Esophagus mucosa (tissue), 1 donor: ENCODE measurements at places on chromosomes 2 and 18.

GRCh38 chr2:159755788-159756187, 42.2 kb downstream of the CD302 start:
- peak; percentile 98 for ATAC-seq

DNA sequence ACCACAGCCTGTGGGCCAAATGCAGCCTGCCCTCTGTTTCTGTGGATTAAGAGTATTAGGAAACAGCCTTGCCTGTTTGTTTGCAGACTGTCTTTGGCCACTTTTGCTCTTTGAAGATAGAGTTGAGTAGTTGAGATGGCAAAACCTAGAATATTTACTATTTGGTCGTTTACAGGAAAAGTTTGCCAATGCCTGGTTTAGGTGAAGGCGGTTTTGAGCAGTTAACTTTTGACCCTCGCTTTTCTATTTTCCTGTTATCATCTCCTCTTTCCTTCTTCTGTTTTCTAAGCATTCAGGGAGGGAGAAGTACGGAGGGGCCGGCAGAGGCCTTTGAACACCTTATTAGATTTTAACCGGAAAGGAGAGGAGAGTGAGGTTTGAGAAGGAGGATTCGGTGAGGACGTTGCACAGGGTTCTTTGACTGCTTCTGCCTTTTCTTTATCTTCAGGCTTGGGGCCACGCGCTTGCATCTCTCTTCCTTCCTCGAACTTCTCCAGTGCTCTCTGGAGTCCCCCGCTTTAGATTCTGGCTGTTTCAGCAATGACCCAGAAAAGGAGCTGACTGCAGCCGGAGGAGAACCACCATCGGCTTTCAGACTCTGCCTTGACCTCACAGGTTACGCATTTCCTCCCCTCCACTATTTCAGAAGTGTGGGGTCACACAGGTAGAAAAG, 39.2 kb downstream of the IL1R2 start:
- no peak for ATAC-seq

DNA sequence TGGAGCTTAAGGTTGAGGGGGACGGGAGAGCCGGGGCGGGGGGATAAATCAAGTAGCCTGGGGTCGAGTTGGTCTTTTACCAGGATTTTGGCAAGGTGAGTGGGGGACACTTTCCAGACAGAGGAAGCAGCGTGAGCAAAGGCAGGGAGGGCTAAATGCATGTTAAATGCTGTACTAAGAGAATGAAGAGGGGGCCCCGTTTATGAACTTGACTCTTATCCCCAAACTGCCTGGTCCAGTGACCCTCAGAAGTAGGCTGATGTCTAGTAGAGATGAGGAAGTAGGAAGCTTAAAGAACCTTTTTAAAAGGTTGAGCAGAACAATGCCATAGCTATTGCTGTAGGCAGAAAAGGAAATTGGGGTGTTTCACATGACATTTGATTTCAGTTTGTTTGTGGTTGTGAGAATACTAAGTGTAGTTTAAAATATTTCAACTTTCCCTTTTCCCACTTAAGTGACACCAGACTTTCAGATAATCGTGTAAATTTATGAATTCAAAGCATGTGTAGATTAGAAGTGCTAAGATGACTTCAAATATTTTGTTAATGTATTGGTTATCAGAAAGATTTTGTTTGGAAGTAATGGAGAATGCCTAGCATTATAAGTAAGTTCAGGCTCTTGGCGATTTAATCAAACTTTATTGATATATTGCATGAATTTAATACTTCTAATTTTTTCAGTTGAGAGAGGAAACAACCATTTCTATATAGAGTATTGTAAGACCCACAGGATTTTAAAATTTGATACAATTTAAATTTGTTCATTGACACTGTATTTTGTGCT, 1.8 kb downstream of the REL start:
- ATAC-seq, result no peak

DNA sequence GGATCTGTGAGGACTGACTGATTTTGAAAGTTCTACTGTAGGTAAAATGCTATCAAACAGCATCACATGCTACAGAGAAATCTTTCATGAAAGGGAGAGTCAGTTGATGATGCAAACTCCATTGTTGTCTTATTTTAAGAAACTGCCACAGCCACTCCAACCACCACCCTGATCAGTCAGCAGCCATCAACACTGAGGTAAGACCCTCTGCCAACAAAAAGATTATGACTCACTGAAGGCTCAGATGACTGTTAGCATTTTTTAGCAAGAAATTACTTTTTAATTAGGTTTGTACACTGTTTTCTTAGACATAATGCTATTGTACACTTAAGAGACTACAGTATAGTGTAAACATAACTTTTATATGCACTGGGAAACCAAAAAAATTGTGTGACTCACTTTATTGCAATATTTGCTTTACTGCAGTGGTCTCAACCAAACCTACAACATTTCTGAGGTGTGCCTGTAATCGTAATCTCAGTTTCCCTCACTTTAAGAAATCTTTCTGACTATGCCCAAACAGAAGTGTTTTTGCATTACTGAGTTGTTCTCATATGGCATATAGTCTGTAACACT, 42.8 kb downstream of the METTL8 start:
- ATAC-seq, result no peak

GRCh38 chr2:219430633-219431615, 3.7 kb upstream of the SPEG start:
- peak; percentile 41 for ATAC-seq

- no peak for ATAC-seq
Observed at GRCh38 chr2:42317945-42318344, 43.1 kb downstream of the COX7A2L start.

DNA sequence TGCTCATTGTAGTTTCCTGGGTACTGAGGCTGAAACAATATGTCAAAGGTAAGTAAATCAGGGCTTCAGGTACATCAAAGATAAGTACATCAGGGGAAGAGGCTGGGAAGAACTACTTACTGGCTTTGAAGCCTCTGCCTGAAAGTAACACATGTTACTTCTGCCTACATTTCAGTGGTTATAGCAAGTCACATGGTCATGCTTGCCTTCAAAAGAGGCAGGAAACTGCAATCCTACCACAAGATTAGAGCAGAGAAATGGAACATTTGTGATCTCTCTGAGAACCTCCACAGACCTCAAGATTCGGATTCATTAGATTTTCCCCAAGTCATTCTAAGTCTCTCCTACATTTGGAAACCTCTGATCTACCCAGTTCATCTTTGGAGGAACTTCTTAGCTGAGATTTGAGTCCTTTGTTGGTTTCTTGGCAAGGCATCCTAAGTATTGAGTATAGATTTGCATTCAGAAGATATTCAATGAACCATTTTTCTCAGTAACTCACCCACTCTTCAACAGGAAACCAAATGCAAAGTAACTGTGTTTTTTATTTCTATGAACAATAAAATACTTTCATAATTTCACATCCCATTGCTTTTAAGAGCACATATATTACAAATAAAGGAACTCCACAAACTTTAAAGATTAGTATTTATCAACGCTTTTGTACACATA, 48.5 kb upstream of the CCDC195 start:
- ATAC-seq, result no peak

- ATAC-seq, result peak; percentile 92
Observed at GRCh38 chr18:55452123-55452611, 135.8 kb downstream of the TCF4 start.

DNA sequence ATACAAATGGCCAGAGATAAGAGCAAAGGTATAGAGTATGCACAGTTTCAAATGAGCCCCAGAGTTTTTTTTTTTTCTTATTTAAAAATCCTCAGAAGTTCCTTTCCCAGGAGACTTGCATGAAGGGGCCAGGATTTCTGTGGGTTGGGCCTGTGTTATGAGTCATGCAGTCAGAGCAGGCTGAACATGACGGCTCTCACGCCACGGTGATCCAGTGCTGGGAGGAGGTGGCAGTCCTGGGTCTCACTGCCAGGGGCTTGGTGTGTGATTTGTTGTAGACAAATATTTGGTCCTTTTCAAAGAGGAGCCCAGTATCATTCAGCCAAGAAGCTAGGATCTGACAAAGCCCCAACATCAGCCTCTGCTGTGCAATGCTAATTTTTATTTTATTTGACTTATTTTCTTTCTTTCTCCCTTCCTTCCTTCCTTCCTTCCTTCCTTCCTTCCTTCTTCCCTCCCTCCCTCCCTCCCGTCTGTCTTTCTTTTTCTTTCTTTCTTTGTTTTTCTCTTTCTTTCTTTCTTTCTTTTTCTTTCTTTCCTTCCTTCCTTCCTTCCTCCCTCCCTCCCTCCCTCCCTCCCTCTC, 10.4 kb upstream of the KCNE4 start:
- peak; percentile 79 for ATAC-seq

- ATAC-seq, result no peak
Observed at GRCh38 chr2:5365871-5366461, 326.2 kb upstream of the SOX11 start.

- no peak for ATAC-seq
Observed at GRCh38 chr2:119721043-119721442, 38.7 kb upstream of the PTPN4 start.

DNA sequence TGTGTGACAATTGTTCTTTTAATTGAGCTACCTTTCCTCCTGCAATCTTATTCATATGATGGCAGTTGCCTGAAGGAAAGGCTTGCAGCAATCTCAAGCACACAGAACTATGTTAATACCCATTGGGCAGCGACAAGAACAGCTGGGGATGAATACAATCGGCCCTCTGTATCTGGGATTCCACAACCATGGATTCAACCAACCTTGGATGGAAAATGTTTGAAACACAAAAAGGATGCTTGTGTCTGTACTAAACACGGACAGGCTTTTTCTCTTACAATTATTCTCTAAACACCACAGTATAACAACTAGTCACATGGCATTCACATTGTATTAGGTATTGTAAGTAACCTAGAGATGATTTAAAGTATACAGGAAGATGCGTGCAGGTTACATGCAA, 256.1 kb upstream of the SIX2 start:
- no peak for ATAC-seq

DNA sequence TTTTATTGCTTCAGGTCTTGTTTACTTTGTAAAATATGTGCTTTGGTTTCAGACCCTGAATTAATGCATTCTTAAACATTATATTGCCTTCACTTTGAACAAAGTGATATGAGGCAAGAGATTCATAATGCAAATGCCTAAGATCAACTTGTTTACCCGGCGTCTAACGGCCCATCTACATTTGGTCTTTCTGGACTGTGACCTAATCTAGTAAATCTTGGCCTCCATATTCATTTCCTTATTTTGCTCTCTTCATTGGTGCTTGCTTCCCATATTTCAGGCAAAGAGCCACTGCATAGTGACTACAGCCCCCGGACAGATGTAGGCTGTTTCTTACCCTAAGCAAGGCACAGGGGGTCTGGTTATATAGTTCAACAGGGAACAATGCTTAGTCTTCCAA, 53.0 kb upstream of the SLC39A10 start:
- no peak for ATAC-seq

GRCh38 chr2:166784296-166784946, 103.9 kb upstream of the XIRP2 start:
- ATAC-seq, result no peak

GRCh38 chr2:28896906-28897305, 2.4 kb downstream of the WDR43 start:
- ATAC-seq, result no peak
